Gastroesophageal sphincter (tissue), 4 donors: ENCODE measurements at places on chromosomes 1 and 21. TPM values are rescaled to one million over a fixed set of nuclear protein-coding genes. Genes with fewer than 3 reads are reported as not detected.

Gene PLA2G2D
- not detected for total RNA-seq

Gene RIPPLY3
- total RNA-seq: not detected

Gene S100A7
- 33.0 TPM for total RNA-seq

DNA sequence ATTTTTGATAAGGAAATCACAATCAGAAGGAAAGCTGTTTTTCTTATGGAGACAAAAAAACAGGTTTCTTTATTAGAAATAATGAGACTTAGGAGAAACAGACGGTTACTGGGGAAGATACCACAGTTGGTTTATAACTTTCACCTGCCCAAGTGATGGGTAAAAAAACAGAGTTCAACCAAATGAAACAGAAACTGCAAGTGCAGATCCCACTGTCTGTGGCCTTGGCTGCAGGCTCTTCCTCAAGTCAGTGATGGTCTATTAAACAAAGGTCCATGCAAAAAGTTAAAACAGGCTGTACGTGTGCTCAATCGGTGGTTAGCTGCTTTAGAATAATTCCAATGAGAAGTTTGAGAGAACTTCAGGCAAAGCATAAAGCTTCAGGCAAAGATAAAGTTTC lies 112.1 kb upstream of the NEGR1 start:
- no peak for ATAC-seq

DNA sequence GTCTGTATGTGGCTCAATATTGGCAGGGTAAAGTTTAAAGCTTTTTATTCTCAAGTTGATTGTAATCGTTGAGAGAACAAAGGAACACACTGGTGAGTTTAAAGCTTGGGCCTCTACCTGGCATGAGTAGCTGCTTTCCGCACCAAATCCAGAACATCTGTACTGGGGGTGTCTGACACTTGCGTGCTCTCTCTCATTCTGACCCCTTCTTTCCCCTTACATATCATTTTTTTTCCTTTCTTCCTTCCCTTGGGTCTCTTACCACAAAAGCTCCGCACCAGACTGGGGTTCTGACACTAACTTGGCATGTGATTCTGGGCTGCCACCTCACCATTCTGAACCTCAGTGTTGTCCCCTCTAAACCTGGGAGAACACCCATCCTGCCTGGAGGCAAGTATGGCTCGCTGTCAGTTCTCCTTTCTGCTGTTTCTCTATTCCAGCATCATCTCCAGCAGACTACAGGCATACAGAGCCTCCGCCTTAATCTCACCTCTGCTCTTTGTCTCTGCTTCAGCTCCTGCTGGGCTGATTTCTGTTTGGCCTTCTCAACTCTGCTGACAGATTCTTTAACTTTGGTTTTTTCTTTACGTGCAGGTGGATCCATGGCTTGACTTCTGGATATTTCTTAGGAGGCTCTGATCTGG lies 859 bp upstream of the ERMAP start:
- no peak for ATAC-seq

DNA sequence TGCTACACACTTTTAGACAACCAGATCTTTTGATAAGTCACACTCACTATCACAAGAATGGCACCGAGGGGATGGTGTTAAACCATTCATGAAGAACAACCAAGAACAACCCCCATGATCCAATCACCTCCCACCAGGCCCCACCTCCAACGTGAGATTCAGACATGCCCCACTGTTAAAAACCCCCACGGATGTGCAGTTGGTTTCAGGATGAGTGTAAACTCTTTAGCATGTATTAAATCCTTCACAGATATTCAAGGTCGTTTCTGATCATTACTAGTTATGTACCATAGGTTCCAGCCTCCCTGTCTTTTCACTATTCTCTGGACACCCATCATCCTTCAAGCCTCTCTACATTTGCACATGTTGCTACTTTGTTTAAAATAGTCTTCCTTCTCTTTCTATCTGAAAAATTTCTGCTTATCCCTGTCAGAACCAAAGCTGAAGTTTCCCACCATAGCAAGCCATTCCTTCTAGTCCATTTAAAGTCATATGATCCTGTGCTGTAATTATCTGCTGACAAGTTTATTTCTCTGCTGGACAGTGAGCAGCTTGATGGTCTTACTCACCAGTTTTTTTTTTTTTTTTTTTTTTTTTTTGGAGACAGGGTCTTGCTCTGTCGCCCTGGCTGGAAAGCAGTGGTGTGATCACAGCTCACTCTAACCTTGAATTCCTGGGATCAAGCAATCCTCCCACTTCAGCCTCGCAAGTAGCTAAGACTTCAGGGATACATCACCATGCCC lies 36.8 kb downstream of the MAP10 start:
- ATAC-seq: no peak

DNA sequence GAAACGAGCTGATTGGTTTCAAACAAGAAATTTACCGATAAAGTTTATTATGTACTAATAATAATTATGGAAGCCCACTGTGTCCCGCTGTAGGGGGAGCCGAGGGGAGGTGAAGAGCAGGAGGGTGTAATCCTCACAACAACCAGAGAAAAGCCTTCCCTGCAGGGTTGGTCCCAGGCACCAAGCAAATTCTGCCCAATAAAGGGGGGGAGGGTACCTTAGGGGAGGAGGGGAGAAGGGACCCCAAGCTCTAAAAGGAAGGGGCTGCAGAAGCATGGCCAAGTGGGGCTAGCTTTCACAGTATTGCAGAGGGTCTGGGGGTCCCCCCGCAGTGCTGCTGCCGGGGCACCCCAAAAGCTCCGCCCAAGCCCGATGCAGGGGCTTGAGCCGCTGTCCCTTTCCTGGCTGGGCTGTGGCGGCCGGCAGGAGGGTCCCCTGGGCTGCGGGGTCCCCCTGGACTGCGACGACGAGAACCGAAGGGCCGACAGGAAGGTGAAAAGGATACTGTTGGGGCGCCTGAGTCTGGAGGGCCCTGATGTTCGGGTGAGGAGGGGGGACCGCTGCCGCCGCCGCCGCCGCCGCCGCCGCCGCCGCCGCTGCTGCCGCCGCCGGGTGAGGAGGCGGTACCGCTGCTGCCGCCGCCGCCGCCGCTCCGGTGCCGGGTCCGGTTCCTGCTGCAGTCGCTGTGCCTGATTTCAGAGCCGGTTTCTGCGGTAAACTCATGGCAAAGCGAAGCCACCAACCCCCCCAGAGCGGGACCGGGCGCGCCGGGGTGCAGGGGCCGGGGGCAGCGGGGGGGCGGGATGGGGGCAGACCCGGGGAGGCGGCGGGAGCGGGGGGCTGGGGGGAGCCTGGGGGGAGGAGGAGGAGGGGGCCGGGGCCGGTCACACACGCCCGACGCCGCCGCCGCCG lies 771 bp downstream of the EIF4G3 start:
- ATAC-seq: peak; percentile 6

DNA sequence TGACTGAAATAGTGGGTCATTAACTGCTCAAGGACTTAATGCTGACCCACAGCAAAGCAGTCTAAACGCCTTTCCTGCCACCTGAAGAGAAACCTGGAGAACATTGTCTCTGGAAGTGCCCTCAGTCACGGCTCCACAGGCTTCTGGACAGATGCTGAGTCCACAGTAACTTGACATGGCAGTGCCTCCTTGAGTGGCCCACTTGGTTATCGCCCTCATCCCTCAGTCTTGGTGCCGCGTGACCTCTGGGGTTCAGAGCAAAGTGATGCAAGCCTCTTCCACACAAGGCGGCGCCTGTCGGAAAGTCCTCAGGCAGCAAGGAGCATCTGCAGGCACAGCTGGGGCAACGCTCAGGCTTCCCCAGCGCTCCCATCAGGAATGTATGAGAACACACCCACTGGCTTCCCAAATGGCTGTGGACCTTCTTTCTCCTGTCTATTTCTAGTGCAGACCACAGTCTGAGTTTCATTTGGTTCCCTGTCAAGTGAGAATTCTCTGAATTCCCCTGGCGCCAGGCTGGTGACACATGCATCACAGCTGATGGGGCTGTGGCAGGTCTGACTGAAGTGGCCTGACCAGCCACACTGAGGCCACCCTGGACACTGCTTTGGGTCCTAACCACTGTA lies 13.0 kb upstream of the ANGPTL7 start:
- no peak for ATAC-seq

DNA sequence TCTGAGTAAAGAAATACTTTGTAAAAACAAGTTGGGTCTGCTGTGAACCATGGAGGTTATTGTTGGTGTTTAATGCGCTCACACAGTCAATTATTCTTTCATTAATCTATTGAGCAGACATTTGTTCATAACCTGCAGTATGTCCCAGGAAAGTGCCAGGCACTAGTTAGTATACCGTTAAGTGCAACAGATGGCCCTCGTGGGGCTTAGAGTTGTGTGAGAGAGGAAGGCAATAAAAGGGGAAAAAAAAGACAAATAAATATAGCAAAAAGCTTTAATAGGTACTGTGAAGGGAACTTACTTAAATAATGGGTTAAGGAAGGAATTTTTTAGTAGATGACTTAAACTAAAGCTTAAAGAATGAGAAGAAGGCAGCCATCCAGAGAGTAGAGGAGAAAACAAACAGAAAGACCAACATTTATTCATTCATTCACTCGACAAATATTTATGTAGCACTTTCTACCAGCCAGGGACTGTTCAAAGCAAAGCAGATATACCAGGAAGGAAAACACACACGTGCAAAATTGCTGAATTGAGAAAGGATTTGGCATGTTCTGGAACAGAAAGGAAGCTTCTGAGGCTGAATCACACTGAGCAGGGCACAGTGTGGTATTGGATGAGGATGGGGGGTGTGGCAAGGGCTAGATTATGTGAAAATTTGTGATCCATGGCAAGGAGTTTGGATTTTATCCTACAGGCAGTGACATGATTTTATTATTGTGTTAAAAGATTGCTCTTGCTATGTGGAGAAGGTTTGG lies 296.1 kb upstream of the SGIP1 start:
- ATAC-seq: no peak

DNA sequence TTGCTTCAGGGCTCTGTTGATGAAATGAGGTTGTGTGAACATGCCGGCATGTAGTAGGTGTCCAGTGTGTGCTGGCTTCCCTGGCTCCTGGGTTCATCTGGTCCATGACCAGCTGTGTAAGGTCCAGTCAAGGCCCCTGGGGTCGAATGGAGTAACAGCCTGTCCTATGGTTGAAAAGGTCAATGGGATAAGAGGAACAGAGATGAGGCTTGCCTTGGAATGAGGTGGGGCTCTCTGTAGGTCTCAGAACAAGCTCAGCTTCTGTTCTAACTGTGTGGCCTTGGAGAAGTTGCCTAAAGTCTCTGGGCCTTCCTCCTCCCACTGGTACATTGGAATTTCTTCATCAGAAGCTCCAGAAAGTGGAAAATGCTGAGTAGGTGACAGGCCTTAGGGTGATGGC lies 26.6 kb downstream of the RPS6KA1 start:
- no peak for ATAC-seq

- ATAC-seq: no peak
Observed at GRCh38 chr1:229377429-229377828, 34.6 kb upstream of the CCSAP start.

- ATAC-seq: peak; percentile 66
Observed at GRCh38 chr1:20732071-20732587, 374 bp downstream of the SH2D5 start.

- no peak for ATAC-seq
Observed at GRCh38 chr1:71231751-71232150, 150.9 kb upstream of the ZRANB2 start.

DNA sequence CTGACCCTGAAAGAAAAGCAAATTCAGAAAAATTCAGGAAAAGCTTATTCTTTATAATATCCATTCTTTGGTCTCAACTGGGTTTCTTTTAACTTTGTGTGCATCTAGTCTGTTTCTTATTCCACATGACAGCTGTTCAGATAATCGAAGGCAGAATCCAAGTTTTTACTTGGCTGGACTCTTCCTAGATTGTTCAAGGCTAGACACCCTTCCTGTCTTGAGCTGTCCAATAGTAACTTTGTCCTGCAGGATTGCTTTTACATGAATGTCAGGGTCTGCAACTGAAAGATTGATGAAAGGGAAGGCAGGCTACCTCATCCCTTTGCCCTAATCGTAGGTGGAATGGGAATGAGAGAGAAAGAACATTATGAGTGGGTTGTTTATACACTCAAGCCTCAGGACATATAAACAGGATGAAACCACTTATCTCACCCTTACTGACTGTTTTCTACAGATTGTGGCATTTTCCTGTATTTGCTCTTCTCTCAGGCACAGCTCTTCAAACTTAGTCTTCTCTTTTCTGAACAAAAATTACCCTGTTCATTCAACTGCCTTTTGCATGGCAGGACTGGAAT lies 76.9 kb downstream of the LEPR start:
- ATAC-seq: no peak
